Stimulated activated CD8-positive, alpha-beta memory T cell treated with anti-CD3 and anti-CD28 coated beads, Interleukin-2, amount 100 ng/mL, for 1 hour (primary cell): ENCODE measurements at places on chromosomes 12 and 14.

DNA sequence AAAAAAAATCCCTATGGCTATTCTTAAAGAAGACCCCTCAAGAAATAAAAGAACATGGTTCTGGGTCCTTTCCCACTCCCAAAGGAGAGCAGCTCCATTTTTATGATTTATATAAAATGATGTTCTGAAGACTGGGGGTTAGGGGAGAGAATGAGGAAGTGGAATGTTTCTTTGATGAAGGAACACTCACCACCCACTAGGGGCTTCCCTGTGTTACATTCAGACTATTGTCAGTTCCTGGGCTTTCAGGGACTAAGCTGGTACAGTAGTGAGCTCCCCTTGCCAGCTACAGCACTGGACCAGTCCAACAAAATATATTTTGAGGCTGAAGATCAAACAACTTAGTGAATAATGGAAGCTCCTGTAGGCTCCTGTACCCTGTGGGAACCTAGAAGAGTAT lies 98.9 kb downstream of the HMGA2 start:
- no peak for DNase-seq

GRCh38 chr12:46363582-46364299 lies 8.8 kb downstream of the SLC38A2 start:
- no peak for DNase-seq

DNA sequence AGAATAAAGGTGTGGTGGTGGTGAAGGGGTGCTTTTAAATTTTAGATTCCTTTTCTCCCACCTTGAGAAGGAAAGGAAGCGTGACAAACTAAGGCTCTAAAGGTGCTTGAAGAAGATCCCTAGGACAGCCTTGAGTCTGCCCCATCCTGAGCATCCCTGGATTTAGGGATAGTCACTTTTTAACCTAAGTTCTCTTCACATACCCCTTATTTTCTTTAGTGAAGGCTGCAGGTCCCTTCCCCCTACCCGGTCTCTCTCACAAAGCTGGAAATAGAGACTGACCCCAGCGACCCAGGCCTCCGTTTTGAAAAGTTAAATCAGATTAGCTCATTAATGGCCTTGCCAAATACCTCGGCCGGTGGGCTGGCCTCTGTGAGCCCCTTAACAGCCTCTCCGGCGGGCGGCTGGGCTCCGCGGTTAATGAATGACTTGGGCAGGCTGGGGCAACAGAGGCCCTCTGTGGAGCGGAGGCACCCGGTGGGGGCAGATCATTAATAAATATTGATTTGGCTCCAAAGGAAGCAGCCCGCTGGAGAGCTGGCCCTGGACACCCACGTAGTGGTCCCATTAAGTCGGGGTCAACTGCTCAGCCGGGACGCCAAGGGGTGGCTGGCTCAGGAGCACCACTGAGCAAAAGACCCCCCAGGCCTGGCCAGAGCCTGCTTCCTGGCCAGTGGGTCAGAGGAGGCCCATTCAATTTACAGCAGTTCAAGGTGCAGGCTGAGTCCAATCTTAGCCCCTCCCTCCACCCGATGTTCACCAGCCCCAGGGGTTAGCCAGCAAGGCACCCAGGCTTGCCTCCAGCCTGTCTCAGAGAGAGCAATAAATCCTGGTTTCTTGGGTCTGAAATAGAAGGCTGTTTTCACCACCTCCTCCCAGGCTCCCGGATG lies 31.8 kb downstream of the PAH start:
- DNase-seq: no peak

GRCh38 chr12:104010606-104011169 lies 39.3 kb downstream of the GLT8D2 start:
- DNase-seq: no peak

DNA sequence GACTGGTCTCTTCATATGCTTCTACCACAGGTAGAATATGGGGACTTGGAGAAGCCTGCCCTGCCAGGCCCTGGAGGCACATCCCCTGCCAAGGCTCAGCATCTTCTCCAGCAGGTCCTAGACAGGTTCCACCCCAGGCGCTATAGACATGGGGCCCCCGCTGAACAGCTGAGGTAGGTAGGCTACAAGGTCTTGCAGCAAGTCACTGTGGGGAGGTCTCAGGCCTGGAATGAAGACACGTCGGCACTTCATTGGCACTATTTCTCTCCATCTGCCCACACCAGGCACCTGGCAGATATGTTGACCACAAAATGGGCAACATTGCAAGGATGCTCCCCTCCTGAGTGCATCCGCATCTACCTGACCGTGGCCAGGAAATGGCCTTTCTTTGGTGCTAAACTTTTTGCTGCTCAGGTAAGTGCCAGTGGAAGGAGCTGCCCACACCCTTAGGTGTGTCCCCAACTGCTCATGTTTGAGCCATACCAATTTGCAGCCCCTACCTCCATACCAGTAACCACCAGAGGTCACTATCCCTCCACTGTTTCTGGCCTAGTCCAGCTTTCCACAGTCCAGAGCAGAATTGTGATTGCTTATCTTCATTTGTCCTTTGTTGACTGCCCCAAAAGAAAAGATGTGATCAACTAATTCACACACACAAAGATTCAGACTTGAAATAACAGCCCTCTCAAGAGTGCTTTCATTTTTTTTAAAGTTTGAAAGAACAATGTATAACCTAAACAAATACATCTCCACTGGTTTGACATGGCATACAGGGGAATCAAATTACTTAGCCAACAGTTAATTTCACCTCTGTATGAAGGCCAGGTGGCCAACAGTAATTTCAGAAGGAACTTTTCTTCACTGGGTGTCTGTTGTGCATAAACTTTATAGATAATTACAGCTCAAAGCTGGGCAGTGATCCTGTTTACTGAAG lies 16.1 kb downstream of the PIGH start:
- DNase-seq: no peak

- no peak for DNase-seq
These were observed 18.0 kb upstream of the NUDT14 start for GRCh38 chr14:105199093-105199492.

- DNase-seq: no peak
These were observed 38.4 kb upstream of the OR4E1 start for GRCh38 chr14:21712036-21712435.

DNA sequence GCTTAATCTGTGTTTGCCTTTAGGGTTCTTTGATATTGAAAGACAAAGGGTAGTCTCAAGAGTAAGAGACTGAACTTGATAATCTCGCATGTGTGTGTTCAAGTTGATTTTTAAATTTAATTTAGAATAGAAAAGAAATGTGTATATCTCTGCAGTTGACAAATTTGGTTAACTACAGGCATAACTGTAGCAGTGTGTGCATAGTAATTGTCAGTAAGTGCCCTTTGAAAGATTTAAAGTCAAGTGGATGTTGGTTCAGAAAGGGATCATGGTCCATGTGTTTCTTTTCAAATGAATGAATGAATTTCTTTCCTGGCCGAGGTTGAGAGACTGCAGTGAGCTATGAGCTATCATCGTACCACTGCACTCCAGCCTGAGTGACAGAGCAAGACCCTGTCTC lies 49.9 kb upstream of the DYRK2 start:
- no peak for DNase-seq

DNA sequence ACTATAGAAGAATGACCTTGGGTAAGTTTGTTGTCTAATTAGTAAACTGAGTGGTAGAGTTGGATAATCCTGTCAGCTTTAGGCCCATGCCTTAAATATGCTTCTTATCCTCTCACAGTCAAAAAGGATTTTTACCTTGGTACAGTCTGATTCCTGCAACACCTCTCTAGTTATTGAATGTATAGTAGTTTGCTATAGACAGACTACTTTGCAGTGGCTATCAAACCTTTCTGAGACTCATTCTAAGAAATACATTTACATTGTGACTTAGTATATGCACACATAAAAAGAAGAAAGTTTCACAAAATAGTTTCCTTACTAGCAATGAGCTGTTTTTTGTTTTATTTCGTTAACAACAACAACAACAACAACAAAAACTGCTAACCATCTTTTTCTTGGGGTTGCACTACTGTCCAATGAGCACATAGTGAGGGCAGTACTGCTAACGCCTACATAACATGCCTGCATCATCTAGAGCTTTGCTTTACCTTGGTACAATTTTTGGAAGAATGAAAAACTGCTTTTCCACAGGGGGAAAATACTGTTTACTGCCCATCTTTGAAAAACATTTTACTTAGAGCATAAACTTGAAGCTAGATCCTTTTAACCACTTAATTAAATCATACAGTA lies 28.5 kb downstream of the WNK1 start:
- DNase-seq: no peak

GRCh38 chr12:132507656-132508490 lies 17.9 kb downstream of the FBRSL1 start:
- no peak for DNase-seq

DNA sequence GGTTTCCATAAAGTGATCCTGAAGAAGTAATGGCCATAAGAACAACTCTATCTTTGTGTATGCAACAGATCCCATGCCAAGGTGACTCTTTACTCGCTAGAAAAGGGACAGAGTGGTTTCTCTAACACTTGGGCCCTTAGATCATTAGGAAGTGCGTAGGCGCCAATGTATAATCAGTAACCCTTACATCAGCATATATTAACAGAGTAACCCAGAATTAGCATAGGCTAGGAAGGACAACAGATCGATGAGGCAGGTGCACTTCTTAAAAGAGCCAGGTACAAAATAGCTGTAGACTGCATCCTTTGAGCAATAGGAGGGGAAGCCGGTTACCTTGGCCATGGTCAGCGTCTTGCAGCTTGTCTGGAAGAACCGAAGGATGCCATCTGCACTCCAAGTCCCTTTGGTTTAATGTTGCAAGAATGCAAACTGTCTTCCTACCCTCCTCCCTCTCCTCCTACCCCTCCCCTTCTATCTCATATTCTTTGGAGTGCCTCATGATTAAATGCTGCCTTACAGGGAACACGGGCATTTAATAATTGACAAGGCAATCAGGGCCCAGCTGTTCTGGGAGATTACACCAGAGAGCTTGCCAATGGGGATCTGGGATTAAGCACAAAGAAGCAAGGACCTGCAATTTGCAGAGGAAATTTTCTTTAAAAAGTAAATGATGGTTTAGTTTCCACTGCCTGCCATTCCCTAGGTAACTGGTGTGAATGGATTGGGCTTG lies 8.0 kb downstream of the GSG1 start:
- DNase-seq: no peak

DNA sequence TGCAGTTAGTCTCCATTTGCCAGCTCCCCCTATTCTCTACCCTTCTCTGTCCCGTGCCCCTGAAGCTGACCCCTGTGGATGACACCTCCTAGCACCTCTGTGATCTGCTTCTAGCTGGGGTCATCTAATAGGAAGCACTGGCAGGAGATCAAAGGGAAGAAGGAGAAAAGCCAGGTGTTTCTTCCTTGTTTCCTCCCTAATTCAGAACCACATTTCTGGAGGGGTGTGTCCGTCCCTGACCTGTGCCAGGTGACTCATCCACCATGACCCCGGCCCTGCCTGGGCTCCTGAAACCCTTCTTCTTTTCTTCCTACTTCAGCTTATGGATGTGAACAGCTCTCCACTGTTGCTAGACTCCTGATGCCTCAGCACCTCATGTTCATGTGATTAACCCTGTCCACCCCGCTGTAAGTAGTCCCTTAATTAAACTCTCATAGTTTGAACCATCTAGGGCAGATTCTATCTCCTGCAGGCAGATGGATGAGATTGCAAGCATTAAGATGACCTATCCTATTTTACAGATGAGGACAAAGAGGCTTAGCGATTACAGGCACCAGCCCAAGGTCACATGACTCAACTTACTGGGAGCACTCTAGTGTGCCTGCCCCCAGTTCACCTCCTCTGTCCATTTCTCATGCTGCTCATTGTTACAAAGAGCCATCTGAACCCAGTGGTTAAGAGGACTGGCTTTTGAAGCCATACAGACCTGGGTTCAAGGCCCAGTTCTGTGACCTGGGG lies 770.5 kb downstream of the MED13L start:
- no peak for DNase-seq

GRCh38 chr12:89690925-89691324 lies 17.7 kb downstream of the ATP2B1 start:
- no peak for DNase-seq

DNA sequence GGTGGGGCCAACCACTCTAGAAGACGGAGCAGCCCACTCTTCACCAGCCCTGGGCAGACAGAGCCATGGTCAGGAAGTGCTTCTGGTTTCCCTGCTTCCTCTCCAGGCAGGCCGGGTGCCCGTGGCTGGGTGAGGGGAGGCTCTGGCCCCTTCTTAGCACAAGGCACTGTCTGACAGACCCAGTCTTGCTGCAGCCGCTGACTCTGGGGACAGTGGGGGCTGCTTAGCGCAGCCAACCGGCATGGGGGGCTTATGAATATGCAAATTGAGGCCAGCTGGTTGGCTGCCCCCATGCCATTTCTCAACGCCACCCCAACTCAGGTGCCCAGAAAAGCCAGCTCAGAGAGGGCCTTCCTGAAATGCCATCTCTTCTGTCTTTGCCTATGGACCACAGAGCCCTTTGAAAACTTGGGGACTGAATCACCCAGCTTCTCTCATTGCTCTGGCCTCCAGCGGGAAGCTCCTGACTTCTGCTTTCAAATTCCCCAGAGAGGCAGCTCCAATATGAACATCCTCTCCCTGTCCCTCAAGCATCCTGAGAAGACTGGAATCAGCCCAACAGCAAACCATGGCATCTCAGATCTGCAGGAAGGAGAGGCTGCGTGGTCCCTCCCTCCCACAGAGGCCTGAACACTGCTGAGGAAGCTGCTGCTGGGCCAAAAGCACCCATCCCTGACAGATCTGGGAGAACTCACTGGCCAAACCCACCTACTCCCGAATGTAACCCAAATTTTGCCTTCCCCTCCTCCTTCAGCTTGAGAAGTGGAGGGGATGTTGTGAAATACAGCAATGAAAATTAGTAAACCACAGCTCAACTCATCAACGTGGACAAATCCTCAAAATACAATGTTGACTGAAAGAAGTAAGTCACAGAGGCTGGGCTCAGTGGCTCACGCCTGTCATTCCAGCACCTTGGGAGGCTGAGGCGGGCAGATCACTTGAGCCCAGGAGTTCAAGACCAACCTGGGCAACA lies at the start of gene PROX2:
Gene PROX2 (minus strand): TSS at position 205 of the 973 bp plus-strand sequence. CDS start 12,311 bp downstream, outside the sequence.
- DNase-seq: peak; percentile 4

GRCh38 chr12:131192951-131193350 lies 239.2 kb downstream of the ADGRD1 start:
- DNase-seq: no peak

GRCh38 chr12:131716282-131716681 lies 5.4 kb downstream of the SFSWAP start:
- no peak for DNase-seq

DNA sequence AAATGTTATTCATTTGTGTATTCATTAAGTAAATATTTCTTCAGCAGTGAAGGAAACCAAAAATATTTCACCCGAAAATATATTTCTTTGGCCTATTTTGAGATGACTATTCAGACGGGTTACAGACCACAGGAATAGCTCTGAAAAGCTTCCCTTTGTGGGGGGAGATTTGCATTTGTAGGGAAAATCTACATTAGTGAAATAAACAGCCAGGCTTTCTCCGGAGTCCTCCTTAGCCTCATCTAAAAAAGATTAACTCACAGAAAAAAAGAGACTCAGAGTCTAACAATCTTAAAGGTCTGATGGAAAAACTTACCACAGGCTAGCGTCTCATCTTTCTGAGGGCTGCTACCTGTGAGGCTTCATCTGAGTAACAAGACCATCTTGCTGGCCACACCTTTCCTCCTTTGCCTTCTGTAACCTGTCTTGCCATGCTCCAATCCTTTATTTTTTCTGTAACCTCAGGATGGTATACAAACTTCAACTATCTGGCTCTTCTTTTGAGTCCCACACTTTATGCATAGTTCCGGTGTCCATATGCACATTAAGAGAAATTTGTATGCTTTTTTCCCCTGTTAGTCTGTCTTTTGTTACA lies 100.7 kb downstream of the CNTN1 start:
- no peak for DNase-seq
